AG10803 (cell line): ENCODE measurements at places on chromosomes 5 and 9.

DNA sequence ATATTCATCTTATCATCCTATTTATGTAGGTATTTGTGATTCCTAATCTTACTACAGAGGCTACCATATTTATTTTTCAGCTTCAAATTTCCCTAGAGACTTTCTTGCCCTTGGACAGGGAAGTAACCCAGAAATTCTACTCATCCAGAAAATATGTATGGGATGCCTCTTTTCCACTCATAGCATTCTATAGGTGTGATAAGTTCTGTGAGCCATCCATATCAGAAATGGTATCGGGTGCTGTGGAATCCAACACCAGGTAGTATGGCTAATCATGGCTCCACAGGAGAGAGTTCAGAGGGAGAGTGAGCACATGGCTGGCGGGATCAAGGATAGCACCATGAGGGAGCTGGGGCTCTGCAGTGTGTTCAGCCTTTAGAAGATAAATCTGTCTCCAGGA is 349.3 kb upstream of the ACTBL2 start:
- DNase-seq: no peak

GRCh38 chr5:88888291-88888690 is 5.3 kb upstream of the MEF2C start:
- DNase-seq: no peak

DNA sequence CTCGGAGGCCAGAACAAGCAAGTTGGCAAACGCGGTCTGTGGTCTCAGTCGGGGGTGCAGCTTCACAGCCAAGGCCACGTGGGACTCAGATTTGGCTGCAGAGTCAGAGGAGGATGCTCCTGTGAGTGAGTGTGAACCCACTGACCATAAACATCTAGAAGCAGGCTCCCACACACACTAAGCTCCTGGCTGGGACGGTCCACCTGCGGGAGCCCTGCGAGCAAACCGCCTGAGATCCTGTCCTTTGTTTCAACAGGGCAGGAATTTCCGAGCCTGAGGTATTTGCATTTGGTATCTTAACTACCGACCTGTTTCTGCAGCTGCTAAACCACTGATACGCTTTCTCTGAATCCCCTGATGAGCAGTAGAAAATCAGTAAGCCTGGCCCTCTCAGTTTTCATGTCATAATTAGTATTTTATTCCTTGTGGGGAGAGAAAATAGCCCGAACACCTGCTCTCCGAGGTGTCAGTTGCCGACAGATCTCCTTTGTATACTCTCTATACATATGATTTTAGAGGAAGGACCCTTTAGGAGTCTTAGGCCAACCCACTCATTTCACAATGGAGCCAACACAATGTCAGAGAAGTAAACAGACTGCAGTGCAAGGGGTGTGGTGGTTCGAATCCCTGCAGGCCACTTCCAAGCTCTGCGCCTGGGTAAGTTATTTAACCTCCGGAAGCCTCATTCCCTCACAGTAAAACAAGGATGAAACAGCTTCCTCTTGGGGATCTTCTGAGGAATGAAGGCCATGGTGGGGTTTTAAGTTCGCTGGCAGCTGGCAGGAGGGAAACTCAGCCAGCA is 40.9 kb upstream of the PWWP2A start:
- no peak for DNase-seq

GRCh38 chr9:109247228-109247627 is 73.6 kb downstream of the EPB41L4B start:
- DNase-seq: no peak

GRCh38 chr9:112198646-112199045 is 23.5 kb upstream of the SUSD1 start:
- no peak for DNase-seq

- DNase-seq: no peak
Observed at GRCh38 chr9:653421-653820, 188.1 kb upstream of the DMRT1 start.

- peak; percentile 29 for DNase-seq
Observed at GRCh38 chr5:159459951-159460538, 129.8 kb upstream of the IL12B start.

DNA sequence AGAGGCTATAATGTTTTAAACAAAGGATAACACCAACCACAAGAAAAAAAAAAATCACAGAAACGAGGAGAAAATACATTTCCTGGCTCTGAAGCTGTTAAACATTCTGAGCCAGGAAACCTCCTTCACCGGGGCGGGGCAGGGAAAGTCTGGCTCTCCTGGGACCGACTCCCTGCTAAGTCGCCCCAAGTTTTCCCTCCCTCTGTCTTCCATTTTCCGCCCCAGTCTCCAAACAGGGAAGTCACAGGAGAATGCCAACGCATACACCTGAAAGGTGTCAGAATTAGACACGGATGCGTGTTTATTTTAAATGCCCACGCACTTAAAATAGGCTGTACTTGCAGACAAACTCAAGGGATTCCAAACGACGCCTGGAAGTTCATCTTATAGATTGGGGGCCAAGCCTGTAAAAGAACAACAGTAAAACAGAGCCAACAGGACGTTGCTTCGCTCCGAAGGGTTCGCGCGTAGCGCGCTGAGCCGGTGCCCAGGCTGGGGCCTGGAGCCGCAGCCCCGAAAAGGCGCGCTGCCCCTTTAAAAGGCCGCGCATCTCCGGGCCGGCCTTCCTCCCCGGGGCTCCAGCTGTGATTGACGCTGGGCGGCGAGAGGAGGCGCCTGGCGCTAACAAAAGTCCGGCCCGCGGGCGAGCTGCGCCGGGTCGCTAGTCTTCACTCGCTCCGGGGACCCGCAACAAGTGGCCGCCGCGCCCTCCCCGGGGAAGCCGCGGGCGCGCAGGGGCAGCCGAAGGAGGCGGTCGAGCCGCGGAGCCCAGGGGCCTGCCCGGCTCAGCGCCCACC is at the start of gene FBXL7:
TSS of gene FBXL7 (plus strand) at position 653 of the 797 bp plus-strand sequence.
- DNase-seq: peak; percentile 77

DNA sequence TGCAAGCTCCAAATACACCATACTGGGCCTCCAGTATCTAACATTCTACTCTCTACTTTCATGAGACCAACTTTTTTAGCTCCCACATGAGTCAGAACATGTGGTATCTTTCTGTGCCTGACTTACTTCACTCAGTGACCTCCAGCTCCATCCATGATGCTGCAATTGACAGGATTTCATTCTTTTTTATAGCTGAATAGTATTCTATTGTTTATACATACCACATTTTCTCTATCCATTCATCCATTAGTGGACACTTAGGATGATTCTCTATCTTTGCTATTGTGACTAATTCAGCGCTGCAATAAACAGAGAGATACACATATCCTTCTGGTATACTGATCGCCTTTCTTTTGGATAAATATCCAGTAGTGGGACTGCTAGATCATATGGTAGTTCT is 68.5 kb downstream of the EPB41L4A start:
- DNase-seq: no peak

DNA sequence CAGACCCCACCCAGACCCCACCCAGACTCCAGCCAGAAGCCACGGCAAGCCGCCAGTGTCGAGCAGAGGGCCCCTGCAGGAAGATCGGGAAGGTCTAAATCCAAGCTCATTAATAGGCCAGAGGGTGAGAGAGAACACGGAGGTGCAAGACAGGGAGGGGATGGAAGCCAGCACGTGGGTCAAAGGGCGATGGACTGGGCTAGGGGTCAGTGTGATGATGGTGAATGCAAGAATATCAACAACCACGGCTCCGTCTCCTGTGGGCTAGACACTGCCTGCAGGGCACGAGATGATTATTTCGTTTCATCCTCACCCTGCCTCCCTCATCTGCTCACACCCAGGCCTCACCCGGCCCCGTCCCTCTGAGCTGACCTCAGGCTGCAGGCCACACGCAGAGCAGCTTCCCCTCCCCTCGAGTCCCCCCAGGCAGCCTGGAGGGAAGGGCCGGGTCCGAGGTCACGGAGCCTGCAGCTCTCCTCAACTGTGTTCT is 122.0 kb downstream of the COL23A1 start:
- no peak for DNase-seq

DNA sequence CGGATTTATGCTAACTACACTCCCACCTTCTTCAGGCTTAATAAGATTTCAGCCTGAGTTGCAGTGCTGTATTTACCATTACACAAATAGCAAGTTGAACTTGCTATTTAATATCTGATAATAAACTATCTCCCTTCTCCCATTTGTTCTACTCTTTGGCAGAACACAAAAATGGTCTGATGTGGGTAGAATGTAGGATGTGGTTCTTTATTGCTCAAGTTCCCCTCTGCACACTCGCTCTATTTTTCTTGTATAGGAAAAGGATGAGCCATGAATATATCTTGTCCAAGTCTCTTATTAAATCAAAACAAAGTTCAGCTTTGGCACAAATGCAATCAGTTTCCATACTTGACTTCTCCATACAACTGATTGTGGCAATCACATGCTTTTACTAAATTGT is 37.2 kb upstream of the KIF2A start:
- no peak for DNase-seq

- DNase-seq: no peak
Observed at GRCh38 chr5:139911425-139912120, 116.0 kb downstream of the PSD2 start.

- no peak for DNase-seq
Observed at GRCh38 chr5:173623789-173624188, 7.3 kb upstream of the BOD1 start.
